Kidney (tissue), 22 donors: ENCODE measurements at places on chromosomes 16 and 17.

DNA sequence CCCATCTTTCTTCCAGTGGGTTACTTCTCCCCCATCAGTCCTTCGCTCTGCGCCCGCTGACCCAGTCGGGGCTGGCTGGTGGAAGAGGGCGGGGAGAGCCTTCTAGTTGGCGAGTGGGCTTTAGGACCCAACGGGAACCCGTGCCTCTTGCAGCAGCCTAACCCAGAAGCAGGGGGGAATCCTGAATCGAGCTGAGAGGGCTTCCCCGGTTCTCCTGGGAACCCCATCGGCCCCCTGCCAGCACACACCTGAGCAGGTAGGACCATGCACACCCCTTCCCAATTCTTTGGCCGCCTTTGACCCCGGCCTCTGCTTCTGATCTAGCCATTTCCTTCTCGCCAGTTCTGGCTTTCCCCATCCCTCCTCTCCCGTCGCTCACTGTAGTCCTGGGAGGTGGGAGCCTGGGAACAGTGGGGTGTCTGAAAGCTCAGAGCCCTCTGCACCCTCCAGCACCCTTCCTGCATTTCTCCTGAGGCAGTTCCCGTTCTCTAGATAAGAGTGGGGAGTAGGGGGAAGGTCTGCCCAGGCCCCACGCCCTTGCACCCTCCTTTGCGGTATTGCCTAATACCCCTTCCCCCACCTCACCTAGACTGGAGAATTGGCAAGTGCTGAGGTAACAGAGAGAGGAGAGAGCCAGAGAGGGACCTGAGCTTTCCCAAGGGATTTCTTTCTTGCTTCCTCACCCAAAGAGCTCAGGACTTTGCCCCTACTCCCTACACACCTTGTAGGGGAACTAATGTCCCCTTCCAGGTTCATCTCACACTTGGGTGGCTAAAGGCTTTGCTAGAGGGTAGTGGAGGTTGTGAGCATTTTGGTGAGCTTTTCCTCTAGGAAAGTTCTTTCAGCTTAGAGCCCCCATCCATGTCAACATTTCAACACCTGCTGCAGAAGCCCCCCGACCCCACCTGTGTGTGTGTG, at the start of gene RARA:
TSS of gene RARA (plus strand) at position 150 of the 918 bp plus-strand sequence. CDS start 22,039 bp downstream, outside the sequence.
- peak; percentile 85 for DNase-seq

GRCh38 chr16:50449800-50450199, 81.0 kb upstream of the BRD7 start:
- DNase-seq = no peak

GRCh38 chr16:30535106-30535776, 583 bp upstream of the ZNF747 start:
- DNase-seq = no peak

DNA sequence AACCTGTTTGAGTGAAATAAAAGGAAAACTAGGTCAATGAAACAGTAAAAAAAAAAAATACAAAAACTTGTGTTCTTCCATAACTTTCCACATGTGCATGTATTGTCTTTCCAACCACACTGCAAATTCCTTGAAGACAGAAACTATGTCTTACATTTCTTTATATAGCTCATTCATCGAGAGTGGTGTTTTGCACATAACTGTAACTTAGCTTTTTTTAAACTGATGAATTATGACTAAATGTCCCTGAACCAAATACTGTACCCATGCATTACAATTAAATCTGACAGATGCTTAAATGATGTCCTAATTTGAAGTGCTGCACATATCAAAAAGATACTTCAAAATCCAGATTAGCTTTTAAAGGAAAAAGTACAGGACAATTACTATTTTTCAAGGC, 50.1 kb downstream of the BRIP1 start:
- no peak for DNase-seq

- DNase-seq = peak; percentile 66
Measured at GRCh38 chr16:30065943-30066760, 592 bp downstream of the ALDOA start.

DNA sequence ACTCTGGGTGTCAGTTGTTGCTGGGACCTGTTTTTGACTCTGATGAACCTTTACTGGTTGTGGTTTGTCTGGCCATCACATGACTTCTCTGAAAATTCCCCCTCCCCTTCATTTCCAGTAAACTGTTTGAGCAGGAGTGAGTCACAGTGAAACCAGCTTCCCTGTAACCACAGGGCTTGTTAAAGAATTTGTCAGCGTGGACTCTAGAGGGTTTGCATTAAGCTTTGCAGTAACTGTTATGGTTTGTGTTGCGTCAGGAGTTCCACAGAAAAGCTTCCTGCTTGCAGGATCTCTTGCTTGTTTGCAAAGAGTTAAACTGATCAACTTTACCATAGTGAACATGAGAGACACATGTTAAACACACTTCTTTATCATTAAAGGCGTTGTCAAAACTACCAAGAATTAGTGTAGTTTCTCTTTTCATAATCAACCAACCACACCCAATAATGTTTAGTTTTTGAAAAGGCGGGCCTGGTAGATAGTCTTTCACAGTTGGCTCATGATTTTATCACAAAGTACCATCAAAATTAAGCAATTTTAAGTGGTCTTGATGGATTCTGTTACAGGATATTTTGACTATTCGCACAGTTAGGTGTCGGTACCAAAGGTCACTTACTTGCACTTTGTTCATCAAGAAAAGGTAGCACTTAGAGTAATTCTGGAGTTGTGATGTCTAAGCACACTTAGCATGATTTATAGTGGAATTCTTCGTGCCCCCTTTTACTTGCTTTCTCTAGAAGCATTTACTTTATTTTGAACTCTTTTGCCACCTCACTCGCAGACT, 79.3 kb downstream of the VMP1 start:
- DNase-seq = peak; percentile 11

DNA sequence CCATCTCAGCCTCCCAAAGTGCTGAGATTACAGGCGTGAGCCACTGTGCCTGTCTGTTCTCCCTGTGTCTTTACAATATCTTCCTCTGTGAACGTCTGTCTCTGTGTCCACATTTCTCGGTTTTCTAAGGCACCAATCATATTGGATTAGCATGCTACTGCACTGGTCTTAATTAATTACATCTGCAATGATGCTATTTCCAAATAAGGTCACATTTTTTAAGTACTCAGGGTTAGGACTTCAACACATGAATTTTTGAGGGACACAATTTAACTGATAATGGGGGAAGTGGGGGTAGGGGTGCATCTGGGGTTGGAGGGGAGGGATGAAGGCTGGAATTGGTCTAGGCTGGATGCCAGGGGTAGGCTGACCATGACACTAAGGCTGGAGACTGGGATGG, 102.6 kb downstream of the N4BP1 start:
- DNase-seq = no peak

- no peak for DNase-seq
Measured at GRCh38 chr16:27259710-27260109, 8.9 kb downstream of the NSMCE1 start.
